Activated CD4-positive, alpha-beta T cell treated with anti-CD3 and anti-CD28 coated beads, Interleukin-2, amount 10 ng/mL, durations not matched to agents 24 days and 14 days (primary cell): ENCODE measurements at places on chromosomes 13 and 19. TPM values are rescaled to one million over a fixed set of nuclear protein-coding genes. Genes with fewer than 3 reads are reported as not detected.

Gene CEACAM6
- total RNA-seq = not detected in 2 replicates

Gene B3GNT3
- not detected in 2 replicates for total RNA-seq

Gene KLK2
- total RNA-seq = 0.33 and 0.75 TPM in 2 replicates

Gene F10
- not detected in 2 replicates for total RNA-seq

Gene BRSK1
- total RNA-seq = 5.9 and 7.9 TPM in 2 replicates

Gene LRRC63
- 0.26 and 0.40 TPM in 2 replicates for total RNA-seq

Gene ZNF816
- 8.9 TPM in 2 replicates for total RNA-seq

Gene GPC6
- not detected in 2 replicates for total RNA-seq

Gene FGF21
- total RNA-seq = not detected in 2 replicates

Gene CYP2S1
- 0.70 and 1.0 TPM in 2 replicates for total RNA-seq

Gene INSR
- total RNA-seq = 1.7 and 1.9 TPM in 2 replicates

Gene MIR17HG
- total RNA-seq = 52.9 and 55.3 TPM in 2 replicates

Gene PDX1
- not detected in 2 replicates for total RNA-seq

Gene PROZ
- total RNA-seq = not detected in 2 replicates

Gene KLC3
- total RNA-seq = not detected in 2 replicates

Gene B3GNT8
- total RNA-seq = 0.37 and 0.83 TPM in 2 replicates

Gene NLRP9
- total RNA-seq = not detected in 2 replicates

Gene ZGLP1
- 2.0 and 2.8 TPM in 2 replicates for total RNA-seq

Gene TEX26
- total RNA-seq = not detected in 2 replicates

Gene THSD1
- 0.14 and 0.21 TPM in 2 replicates for total RNA-seq

Gene LAIR1
- total RNA-seq = 5.9 and 7.7 TPM in 2 replicates

Gene CADM4
- total RNA-seq = 0.28 and 0.44 TPM in 2 replicates

Gene KLHL1
- total RNA-seq = not detected in 2 replicates

Gene ATP7B
- 0.65 and 0.83 TPM in 2 replicates for total RNA-seq

Gene GFY
- not detected in 2 replicates for total RNA-seq

Gene NEK3
- 7.1 and 10.4 TPM in 2 replicates for total RNA-seq

Gene ZNF30
- 3.6 and 4.4 TPM in 2 replicates for total RNA-seq

Gene WDR62
- total RNA-seq = 24.9 and 25.9 TPM in 2 replicates

Gene OR7D2
- total RNA-seq = 0.37 and 0.80 TPM in 2 replicates

Gene ZNF829
- 4.8 TPM in 2 replicates for total RNA-seq

Gene WDR88
- total RNA-seq = not detected in 2 replicates

Gene VSTM1
- not detected in 2 replicates for total RNA-seq

Gene MYH14
- total RNA-seq = not detected in 2 replicates

Gene PLK5
- not detected in 2 replicates for total RNA-seq

Gene CCDC122
- total RNA-seq = 0.56 and 1.7 TPM in 2 replicates

Gene KIR2DL4
- total RNA-seq = not detected in 2 replicates

Gene CC2D1A
- 38.5 and 39.4 TPM in 2 replicates for total RNA-seq

Gene TRAPPC5
- total RNA-seq = 82.9 and 84.1 TPM in 2 replicates

Gene PDE4A
- total RNA-seq = 55.3 and 58.0 TPM in 2 replicates

Gene CCL25
- not detected in 2 replicates for total RNA-seq

Gene DIAPH3
- 26.3 and 26.6 TPM in 2 replicates for total RNA-seq

Gene CYP2F1
- not detected in 2 replicates for total RNA-seq

Gene ZSWIM9
- total RNA-seq = 8.0 and 9.9 TPM in 2 replicates

Gene A1BG
- 7.6 and 7.7 TPM in 2 replicates for total RNA-seq

Gene C13orf42
- total RNA-seq = not detected in 2 replicates
